GM03348 (cell line): ENCODE measurements at places on chromosomes 5 and 9.

DNA sequence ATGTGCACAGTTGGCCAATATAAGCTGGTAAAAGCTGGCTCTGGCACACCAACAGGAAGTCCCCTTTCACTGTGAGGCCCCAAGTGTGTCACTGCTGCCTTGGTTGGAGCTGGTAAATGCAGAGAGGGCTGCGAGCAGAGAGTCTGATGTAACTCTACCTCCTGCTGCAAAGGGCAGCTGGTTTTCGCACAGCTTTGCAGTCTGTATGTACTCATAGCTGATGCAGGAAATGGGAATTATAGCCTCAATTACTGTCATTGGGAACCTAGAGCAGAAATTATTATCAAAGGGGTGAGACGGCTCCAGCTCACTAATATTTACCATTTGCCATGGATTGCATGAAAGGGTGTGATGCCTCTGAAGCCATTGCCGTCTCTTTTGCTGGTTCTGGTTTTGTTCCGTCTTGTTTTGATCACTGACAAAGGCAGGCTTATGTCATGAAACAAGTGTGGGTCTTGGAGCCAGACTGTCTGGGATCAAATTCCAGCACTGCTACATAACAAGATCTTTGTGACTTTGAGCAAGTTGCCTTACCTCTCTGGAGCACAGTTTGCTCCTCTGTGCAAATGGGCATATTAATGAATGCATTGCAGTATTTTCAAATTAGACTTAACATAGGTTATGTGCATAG, 124.3 kb upstream of the SLC25A48 start:
- no peak for DNase-seq

DNA sequence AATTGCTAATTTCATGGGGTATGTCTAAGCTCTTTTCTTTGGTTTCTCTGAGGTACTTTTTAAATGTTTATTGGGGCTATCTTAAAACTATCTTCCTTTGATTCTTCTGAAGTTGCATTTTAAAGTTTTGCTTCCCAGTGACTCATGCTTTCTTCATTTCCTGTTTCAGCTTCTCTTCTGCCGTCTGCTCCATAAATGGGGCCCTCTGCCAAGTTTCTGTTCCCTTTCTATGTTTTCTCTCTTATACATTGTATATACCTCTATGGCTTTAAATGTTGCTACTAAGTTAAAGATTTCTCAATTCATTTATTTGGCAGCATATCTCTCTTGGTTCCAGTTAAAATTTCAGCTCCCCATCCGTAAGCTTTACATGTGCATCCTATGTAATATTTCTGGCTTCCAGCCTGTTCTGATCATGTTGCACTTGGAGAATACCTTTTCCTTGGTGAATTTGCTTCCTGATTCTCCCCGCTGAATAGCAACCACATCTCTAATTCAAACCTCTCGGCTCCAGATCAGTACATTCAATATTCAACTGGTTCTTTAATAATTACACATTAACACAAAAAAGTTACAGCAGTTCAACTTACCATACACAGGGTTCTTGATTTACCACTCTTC, 125.3 kb downstream of the ST8SIA4 start:
- DNase-seq, result peak; percentile 61

GRCh38 chr5:1687301-1687970, 112.2 kb downstream of the MRPL36 start:
- DNase-seq, result peak; percentile 3

GRCh38 chr5:114360357-114360756, 1.5 kb upstream of the KCNN2 start:
- no peak for DNase-seq

DNA sequence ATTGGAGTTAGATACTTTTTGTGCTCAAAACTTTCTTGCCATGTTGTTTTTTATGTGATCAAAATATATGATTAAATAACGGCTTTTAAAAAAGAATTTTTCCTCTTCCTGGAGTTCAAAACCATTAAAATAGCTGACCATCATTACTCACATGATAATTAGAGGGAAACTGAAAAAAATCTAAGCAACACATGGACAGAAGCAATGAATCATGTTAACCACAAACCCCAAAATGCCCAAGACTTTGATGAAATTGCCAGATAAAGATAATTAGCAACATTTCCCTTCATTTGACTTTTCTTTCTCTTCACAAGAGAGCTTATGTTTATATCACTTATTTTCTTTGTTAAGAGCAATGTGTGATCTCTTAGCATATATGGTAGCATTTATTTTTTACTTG, 1294.2 kb downstream of the EFNA5 start:
- no peak for DNase-seq

GRCh38 chr5:143402017-143402552, 1.4 kb downstream of the NR3C1 start:
- no peak for DNase-seq

- DNase-seq, result no peak
Measured at GRCh38 chr5:775961-776861, 8.3 kb downstream of the ZDHHC11B start.

DNA sequence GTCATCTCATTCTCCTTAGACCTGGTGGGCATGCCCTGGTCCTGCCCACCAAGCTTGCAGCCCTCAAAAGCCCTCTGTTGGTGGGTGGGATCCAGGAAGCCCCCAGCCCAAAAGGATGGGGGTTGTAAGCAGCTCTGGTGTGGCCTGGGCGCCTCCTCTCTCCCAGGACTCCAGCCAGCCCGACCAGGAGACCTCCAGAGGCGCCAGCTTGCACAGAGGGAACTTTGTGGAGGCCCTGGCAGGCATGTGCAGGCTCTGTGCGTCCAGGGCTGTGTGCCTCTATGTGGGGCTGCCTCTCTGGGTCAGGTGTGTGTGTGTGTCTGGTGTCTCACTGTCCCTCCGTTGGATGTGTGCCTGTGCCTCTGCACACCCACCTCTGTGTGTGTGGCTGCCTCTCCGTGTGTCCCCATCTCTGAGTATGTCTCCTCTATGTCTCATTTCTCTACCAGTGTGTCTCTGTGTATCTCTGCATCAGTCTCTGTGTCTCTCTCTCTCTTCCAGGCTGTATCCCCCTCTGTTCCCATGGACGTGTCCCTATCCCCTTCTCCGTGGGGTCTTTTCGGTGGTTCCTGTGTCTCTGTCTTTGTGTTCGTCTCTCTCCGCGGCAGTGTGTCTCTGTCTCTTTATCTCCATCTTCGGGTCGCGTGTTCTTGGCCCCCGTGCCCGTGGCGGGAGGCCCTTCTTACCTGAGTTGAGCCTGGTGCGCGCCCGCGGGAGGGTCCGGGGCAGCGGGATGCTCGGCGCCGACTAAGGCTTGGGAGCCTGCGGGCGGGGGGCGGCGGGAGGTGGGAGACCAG, 501 bp downstream of the ENHO start:
- DNase-seq, result no peak

DNA sequence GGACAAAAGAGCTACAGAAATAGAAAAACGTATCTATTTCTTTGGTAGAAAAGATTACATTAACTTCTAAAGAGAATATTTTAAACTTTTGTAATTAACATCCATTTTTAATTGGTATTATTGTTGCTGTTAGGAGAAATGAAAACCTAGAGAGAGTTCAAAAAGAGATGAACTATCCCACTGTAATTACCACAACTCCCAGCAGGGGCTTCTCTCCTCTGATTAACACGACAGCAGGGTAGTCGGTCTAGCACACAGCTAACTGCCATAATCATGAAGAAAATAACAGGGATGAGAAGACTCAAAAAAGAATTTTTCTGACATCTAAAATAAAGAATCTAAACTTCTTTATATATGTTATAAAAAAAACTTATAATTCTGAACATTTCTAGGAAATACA, 86.2 kb upstream of the CDH9 start:
- DNase-seq, result peak; percentile 12
